Cortex of kidney (tissue), 1 donor: ENCODE measurements at places on chromosomes 6 and 20.

DNA sequence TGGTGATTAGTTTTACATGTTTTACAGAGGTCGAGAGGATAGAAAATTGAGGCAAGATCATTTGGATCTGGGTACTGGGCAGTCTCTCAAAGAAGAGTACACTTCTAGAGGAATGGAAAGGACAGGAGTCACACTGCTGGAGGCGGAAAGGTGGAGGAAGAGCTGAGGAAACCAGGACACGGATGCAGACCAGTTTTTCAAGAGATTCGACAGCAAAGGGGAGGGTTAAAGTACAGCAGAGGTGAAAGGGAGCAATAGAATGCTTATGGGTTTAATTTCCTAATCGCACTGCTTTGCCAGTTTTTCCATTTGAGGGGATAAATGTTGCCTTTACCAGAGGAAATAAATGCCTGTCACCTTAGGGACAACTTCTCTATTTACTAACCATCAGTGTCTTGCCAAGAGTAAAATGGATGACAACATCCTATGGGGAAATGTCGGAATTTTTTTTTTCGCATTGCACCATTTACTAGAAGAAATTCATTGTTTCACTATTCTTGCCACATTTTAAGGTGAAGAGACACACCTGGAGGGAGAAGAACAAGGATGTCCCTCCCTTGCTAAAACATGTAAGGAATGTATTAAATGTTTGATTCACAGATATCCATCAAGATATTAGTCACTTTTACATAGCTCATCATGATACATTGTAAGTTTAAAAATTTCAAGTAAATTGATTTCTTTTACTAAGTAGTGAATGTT is 226.6 kb downstream of the COL12A1 start:
- no peak for DNase-seq

- no peak for DNase-seq
Measured at GRCh38 chr6:156839129-156839528, 62.0 kb downstream of the ARID1B start.

GRCh38 chr6:42720739-42721138 is 1.7 kb downstream of the PRPH2 start:
- DNase-seq = no peak

- no peak for DNase-seq
Measured at GRCh38 chr20:57193094-57193493, 73.3 kb downstream of the BMP7 start.

DNA sequence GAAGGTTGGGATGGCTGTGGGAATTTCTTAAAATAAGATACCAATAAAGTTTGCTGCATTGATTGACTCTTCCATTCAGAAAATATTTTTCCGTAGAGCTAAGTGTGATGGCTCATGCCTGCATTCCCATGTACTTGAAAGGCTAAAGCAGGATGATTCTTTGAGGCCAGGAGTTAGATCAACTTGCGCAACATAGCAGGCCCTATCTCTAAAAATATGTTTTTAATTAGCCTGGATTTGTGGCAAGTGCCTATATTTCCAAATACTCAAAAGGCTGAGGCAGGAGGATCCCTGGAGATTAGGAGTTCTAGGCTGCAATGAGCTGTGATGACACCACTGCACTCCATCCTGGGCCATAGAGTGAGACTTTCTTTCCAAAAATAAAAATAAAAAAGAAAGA is 431.2 kb upstream of the PTCHD4 start:
- no peak for DNase-seq

GRCh38 chr6:112439010-112439409 is 91.9 kb downstream of the RFPL4B start:
- DNase-seq = no peak

GRCh38 chr20:5393218-5393870 is 76.6 kb upstream of the PROKR2 start:
- DNase-seq = no peak

DNA sequence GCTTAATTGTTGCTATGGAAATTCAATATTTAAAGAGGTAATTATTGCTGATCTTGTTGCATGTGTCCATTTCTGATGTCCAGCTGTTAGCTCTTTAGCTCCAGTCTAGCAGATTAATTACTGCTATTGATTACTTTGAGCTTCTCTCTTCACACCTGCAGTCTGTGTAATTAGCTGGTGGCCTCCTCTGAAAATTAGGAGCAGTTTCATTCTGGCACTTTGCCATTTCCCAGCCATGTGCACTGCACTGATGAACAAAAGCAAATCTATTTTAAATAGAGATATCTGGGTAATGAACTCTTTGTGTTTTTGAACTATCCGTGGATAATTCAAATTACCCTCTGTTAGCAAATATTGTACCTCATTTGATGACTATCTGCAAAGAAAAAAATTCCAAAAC is 275.9 kb downstream of the RNF144B start:
- DNase-seq = no peak

GRCh38 chr20:23435626-23436539 is 3.6 kb upstream of the CSTL1 start:
- DNase-seq = no peak

DNA sequence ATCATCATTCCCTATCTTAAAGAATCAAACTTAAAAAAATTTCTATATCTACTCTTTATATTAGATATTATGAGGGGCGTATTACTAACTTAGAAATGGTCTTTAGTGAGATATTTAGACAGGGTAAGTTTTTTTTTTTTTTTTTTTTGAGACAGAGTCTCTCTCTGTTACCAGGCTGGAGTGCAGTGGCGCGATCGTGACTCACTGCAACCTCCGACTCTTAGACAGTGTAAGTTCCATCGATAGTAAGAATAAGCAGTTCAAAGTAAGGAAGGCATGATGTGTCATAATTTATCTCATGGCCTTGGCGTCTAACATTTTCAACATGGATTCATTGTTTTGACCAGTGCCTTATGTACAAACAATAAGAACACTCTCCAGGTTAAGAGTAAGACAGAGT is 72.4 kb downstream of the MLIP start:
- no peak for DNase-seq

DNA sequence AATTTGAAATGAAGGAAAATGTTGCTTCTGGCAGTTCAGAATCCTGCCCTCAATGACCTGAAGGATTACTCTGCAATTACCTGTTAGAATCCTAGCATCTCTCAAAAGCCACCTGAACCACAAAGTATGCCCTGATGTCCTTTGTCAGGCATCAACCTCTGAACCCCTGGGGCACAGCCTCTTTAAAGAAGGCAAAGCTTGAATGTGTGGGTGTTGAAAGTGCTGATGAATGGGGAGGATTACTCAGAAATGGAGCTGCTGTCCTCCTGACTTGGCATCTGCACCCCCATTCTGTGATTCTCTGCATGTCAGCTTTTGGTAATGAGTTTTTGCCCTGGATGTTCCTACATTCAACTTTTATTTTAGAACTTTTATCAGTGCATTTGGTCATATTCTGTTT is 179.2 kb downstream of the PKHD1 start:
- no peak for DNase-seq

- DNase-seq = no peak
Measured at GRCh38 chr20:56430461-56430860, 18.4 kb downstream of the CASS4 start.

- no peak for DNase-seq
Measured at GRCh38 chr6:48837744-48838143, 625.3 kb downstream of the MMUT start.

DNA sequence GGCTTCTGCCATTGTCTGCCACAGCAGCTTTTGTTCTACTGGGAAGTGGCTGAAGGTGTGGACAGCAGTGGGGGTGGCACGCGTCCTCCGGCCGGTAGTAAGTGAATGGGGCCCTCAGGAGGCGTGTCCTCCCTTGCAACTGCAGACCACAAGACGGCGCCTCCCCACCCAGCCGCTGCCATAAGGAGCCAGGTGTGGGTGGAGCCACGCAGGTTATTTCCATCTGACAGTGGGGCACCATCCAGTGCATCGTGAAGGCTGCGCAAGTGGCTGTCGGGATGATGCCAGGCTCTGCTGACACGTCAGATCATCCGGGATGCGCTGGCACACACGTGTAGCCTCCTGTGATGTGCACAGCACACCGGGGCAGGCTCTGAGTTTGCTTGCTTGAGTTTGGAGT is 379.7 kb downstream of the CDH4 start:
- DNase-seq = no peak

DNA sequence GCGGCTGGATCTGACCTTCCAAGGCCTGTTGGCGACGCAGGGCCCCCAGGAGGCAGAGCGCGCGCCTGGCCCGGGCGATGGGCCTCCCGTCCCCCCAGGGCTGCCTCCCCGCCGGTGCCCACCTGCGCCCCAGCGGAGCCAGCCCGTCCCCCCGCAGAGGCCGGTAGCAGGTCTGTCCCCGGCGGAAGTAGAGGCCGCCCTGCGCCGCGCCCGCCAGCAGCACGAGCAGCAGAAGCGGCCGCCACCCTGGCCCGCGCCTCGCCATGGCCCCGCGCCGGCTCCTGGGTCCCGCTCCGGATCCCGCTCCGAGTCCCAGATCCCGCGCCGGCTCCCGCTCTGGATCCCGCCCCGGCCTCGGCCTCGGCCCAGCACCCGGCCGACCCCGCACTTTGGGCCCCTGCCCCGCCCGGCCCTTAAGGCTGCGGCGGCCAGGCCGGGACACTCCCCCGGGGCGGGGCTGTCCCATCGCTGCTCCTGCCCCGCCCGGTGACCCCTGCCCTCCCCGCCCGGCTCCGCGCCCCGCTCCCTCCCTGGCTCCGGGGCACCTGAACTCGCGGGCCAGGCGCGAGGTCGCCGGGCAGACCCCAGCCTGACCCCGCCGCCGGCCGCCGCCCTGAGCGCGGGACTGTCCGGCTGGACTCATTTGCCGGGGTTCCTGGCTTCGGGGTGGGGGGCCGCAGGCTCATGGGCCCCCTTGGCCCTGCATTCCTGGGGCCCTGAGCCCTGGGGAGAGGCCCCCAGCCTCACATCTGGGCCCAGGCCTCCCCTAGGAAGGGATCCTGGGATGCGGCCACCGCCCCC is at the start of gene CTSZ:
Gene CTSZ (minus strand): TSS at position 391 of the 801 bp plus-strand sequence. CDS start 126 bp downstream, at position 265.
- DNase-seq = no peak

- DNase-seq = no peak
Measured at GRCh38 chr6:42148058-42148457, 5.6 kb upstream of the C6orf132 start.

GRCh38 chr6:147382945-147383554 is 125.4 kb upstream of the SAMD5 start:
- no peak for DNase-seq

DNA sequence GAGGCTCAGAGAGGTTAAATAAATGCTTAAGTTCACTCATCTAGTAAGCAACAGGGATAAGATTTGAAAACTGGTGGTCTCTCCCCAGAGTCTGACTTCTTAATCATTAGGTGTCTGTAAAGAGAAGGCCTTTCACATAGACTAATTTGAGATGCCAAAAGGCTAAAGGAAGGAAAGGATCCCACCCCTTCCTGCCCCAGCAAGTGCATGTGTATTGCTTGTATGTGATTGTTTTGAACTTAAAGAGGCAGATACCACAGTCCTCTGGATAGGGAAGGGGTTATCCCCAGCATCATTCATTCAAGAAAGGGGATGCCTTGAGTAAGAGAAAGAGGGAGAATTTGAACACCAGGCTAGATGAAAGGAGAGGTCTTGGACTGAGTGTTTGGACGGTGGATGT is 192.0 kb downstream of the OGFRL1 start:
- no peak for DNase-seq

DNA sequence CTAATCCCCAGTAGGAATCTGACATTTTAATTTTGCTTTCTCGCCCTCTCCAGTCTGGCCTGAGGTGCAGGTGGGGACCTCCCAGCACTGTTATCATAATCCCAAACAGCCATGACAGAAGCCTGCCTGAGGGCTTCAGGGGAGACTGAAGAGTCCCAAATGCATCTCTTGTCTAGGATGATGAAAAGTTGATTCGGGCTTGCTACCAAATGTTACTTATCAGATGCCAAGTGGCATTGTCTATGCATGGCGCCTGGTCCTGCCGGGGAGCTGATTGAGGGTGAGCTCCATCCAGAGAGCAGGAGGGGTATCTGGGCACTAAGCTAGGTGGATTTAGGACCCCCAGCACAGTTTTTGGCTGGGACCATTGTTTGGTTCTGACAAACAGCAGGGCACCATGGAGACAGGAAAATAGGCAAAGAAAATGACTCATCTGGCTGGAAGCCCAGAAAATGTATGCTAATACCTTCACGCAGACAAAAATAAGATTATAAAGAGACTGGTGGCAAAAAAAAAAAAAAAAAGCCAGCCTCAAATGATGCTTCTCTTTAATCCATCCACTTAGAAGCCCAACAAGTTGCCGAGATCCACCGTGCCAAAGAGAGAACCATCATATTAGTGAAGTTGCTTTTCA is 513.7 kb upstream of the SULF2 start:
- DNase-seq = no peak

GRCh38 chr6:85637579-85637978 is 5.1 kb downstream of the SYNCRIP start:
- DNase-seq = no peak

- no peak for DNase-seq
Measured at GRCh38 chr20:10581823-10582222, 92.0 kb downstream of the JAG1 start.

- DNase-seq = no peak
Measured at GRCh38 chr6:161239001-161239400, 34.9 kb downstream of the AGPAT4 start.

DNA sequence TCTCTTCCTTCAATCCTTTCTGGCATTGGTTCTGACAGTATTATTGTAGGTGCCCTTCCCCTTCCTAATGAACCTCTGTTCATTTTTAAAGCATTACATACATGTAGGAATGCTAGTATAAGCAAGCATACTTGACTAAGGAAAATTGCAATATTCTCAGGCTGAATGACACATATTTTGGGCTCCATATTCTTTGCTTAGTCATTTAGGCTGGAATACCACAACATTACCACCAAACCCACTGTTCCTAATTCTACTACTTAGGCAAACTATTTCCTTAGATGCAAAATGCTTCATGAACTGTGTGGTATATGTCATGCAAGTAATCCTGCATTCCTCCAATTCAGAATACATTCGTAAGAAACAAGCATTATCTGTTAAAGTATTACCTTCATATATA is 113.9 kb downstream of the PRDM1 start:
- no peak for DNase-seq

GRCh38 chr6:24054388-24054787 is 71.6 kb upstream of the NRSN1 start:
- no peak for DNase-seq

GRCh38 chr6:144202879-144203468 is 52.7 kb downstream of the STX11 start:
- DNase-seq = no peak

GRCh38 chr6:104955491-104955890 is 1.4 kb upstream of the LIN28B start:
- no peak for DNase-seq

DNA sequence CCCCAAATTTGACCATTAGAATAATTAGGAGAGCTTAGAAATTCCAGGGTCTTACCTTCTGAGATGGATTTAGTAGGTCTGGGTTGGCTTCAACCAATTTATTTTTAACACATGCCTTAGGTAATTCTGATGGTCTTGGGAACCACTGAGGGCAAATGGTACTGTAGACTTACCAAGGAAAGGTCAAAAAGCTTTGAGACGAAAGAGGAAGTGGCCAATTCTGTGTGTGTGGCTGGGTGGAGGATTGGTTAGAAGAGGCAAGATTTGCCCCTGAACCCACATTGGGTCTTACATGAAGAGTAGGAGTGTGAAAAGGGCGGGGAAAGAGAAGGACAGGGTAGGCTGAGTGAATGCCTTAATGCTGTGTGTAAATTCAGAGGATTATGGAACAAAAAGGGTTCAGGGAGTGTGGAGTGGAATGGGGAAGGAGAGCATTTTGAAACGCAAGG is 2.7 kb downstream of the ITCH start:
- no peak for DNase-seq

- no peak for DNase-seq
Measured at GRCh38 chr20:34574426-34574825, 15.9 kb downstream of the MAP1LC3A start.

GRCh38 chr6:146028851-146029572 is at the start of gene GRM1:
Gene GRM1 (plus strand): TSS chr6:146029062. CDS start chr6:146029518, 456 bp downstream.
- DNase-seq = no peak
